Activated T-cell treated with anti-CD3 and anti-CD28 coated beads, Interleukin-2, amount 50 U/mL, for 4 hours (primary cell): ENCODE measurements at places on chromosomes 5 and 9.

DNA sequence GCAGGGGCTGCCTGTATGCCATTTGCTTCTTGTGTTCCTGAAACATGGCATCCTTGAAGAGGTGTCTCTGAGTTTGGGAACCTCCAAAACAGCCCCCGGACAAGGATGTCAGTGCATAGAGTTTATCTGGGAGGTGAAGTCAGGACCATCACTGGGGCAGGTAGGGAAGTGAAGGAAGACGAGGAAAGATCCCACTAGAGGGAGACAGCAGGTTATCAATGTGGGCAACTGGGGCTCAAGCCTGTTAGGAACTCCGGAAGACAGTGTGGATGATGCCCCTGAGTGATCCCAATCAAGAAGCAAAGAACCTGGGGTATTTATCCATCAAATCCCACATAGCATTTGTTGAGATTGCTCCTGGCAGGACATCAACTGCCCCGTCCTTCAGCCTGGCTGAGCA lies 233.1 kb downstream of the AGTPBP1 start:
- DNase-seq: no peak

DNA sequence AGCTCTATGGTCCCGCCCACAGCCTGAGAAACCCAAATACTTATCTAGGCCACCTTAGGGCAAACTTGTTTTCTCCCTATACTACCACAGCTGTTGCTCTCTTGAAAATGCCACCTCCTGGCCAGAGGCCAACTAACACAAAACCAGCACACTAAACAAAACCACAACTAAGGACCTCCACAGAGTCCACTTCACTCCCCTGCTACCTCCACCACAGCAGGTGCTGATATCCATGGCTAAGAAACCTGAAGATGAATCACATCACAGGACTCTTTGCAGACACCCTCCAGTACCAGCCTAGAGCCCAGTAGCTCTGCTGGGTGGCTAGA lies 108.4 kb downstream of the ALDH1A1 start:
- DNase-seq: no peak

DNA sequence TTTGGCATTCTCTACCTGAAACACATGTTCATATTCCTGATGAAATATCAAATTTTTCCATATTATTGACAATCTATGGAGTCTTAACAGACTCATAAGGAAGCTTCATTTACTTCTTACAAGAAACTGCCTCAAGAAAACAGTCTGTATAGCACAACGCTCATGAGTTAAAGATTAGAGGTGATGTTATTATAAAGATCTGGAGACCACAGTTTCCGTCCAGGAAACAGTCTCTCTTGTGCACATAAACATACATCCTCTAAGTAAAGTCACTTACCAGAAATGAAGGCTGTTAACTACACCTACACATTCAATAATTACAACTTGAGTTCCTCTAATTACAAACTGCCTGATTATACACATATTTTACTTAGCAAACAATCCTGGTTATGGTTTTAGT lies 86.9 kb downstream of the RAPGEF6 start:
- no peak for DNase-seq

DNA sequence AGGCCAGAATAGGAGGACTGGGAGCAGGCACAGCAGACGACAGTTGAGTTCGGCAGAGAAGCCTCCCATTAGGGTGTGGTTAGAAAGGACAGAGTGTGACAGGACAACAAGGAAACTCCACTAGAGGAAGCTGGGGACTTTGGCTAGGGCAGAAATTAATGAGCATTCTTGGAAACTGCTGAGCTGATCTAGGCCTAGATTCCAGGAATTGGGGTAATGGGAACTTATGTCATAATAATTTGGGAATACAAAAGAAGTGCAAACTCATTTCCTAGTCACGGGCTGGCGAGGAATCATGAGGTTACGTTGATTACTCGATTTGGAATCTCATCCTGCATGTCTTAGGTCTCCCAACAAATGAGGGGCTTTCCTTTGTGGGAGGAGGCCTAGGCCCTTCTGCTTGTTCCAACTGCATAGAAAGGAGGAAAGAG lies 144.6 kb upstream of the RPS23 start:
- no peak for DNase-seq

DNA sequence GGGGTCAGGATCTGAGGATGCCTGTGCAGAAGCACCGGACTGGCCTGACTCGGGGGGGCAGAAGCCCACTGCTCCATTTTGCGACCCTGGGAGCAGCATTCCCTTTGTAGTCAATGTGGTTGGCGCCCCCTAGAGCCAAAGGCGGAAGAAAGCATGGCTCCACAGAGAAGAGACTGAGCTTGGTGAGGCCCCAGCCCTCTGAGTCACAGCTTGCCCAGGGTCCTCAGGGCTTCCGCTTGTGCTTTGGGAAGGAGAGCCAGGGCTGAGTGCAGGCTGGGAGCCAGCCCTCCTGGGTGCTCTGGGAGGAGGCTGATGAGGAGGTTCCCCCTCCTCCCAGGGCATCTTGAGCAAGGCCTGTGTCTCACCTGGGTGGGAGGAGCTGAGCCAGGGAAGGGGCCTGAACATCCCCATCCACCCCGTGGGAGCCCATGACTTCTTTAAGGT lies 5.5 kb upstream of the AQP3 start:
- peak; percentile 49 for DNase-seq

DNA sequence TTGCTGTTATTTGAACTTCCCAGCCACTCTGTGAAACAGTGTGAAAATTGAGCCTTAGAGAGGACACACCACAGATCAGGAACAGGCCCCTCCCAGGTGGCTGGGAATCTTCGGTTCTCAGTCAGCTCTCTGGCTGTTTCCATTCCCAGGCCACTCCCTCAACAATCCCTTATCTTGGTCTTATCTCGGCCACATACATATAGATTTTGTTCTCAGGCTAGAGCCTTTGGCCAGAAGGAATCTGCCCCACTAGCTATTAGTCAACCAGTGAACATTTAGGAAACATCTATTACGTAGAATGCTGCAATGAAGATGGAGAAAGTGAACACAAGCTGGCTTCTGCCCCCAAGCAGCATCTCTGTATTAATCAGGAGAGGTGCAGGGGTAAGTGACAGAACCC lies 21.0 kb upstream of the WWC1 start:
- no peak for DNase-seq

DNA sequence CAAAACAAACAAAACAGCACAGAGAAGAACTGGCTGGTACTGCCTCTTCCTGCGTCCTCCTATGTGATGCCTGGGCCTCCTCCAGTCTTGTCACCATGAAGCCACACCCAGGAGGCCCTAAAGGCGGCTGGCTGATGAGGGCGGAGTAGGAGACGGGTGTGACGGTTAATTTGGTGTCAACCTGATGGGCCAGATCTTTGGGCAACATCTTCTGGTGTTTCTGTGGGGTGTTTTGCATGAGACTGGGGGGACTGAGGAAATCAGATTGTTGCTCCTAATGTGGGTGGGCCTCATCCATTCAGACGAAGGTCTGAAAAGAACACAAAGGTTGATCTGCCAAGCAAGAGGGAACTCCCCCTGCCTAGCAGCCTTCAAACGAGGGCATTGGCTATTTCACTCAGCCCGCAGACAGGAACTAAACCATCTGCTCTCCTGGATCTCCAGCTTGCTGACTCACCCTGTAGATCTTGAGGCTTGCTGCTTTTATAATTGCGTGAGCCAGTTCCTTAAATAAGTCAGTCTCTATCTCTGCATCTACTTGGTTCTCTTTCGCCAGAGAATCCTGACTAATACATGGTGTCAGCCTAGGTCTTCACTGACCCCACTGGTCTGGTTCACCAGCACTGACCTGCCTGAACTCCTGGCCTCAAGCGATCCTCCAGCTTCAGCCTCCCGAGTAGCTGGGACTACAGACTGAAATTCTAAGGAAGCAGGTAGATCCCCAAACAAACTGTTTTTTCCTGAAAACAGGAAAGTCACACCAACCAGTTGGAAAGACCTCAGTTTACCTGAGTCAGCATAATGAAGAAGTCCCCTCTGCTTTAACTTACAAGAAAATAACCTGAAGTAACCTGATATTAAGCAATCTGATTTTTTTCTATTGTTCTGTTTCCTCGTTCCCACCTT lies 12.8 kb upstream of the ZFP62 start:
- no peak for DNase-seq

DNA sequence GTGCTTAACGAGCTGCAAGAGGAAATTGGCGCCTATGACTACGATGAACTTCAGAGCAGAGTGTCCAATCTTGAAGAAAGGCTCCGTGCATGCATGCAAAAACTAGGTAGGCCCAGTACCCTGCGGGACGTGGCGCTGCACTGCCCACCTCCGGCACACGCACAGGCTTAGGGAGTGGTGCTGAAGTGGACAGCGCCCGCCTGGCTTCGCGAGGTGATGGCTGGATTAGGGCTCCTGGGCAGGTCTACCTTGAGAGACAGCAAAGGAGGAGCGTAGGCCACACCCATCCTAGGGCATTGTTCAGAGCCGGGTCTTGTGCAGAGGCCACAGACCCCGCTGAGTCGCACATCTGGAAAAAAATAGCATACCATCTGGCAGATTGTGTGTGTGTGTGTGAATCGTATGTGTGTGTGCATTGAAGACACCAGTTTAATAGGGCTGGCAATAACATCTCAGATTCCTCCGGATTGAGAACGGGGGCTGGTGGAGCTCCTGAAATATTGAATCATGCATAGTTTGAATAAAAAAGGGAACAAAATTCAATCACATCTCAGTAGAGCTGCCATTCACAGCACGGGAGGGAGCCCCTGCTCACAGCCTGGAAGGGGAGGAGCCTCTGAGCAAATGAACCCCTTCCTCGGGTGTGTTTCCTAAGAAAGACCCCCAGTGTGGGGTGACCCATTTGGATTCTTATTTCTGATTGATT lies 11.1 kb downstream of the OLFM1 start:
- no peak for DNase-seq

DNA sequence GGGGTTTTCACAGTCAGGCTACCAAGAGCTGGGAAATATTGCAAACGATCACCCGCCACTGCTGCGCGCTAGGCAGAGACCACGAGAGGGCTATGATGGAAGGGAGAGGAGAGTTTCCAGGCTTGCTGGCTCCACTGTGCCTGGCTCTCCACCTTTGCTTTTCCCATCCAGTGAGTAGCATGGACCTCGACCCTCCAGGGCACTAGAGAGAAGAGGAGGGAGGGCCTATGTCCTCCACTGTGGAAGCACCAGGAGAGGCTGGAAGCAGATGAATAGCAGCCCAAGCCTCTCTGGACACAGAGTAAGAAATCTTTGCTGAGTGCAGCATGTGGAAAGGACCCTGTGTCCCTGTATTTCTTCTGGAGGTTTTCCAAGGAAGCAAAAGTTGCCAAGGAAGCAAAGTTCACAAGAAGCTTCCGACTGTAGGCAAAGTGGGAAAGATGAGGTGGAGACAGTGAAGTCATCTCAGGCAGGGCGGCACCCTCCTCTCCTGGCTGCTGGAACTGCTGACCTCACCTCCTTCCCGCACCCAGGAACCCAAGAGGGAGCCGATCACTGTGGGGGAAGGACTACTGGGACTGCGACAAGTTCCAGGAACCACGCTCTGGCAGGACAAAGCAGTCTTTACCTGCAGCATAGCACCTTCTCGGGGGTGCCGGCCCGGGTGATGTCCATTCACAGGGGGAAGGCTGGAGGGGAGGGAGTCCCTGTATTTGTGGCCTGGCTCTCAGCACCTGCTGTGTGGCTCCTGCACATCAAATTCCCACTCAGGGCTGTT lies 79.6 kb downstream of the CSNK1A1 start:
- no peak for DNase-seq

DNA sequence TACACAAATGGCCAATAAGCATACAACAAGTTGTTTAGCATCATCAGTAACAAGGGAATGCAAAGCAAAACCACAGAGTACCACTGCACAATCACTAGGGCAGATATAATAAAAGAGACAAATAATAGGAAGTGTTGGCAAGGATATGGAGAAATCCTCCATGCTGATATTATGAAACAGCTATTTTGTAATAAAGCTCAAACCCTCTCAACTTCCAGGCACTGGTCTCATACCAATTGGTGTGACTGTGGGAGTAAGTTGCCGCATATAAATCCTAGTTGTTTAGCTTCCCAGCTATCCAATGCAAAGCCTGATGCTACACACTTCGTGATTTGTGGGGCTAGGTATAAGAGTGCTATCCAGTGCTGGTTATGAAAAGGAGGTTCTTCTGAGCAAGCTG lies 88.6 kb downstream of the SMIM23 start:
- no peak for DNase-seq

- no peak for DNase-seq
Observed at GRCh38 chr9:82223442-82223841, 234.9 kb downstream of the SPATA31D1 start.

DNA sequence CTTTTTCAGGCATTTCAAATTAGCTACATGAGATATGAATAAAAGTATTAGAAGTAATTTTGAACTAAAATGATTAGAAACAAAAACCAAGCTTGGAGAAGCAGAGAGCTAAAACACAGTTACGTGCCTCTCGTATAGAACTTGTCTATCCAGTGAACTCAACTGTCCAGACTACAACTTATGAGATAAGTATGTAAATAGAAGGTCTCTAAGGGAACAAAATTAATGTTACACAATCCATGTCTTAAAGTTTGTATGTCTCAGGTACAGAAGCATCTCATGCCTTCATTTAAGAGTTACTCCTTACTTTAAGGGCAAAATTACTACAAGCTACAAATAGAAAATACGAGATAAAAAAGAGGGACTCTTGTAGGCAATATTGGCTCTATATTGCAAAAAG lies 316.8 kb downstream of the CETN3 start:
- no peak for DNase-seq

- no peak for DNase-seq
Observed at GRCh38 chr9:71756753-71757152, 11.6 kb downstream of the CEMIP2 start.

- no peak for DNase-seq
Observed at GRCh38 chr5:14571901-14572300, 9.7 kb upstream of the OTULINL start.

- DNase-seq: no peak
Observed at GRCh38 chr9:112921549-112921948, 30.9 kb upstream of the SLC46A2 start.

DNA sequence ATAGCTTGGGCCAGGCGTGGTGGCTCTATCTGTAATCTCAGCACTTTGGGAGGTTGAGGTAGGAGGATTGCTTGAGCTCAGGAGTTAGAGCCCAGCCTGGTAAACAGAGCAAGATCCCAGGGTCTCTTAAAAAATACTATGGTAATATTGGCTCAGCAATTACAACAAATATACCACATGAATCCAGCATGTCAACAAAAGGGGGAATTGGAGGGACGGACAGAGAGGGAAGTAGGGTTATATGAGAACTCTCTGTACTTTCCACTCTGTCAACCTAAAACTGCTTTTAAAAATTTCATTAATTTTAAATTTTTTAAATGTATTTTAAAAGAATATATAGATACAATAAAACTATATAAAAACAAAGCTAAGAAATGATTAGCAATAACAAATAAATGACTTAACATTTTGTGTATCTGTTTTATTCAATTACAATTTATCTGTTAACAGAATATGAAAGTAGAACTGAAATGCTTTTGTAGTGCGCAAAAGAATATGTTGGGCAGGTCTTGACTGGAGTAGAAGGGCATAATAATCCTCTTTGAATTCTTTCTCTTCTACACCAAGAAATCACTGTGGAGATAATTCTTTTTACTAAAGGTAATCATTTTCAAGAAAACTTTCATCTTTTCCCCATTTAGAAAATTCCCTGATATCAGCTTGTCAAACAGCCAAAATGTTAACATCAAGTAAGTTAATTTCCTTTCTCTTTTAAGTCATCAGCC lies 12.9 kb upstream of the CDC42SE2 start:
- no peak for DNase-seq
